ENCODE measurements at places on chromosomes 6 and 20. TPM values are rescaled to one million over a fixed set of nuclear protein-coding genes. Genes with fewer than 3 reads are reported as not detected.

GRCh38 chr20:23397961-23398360 is 23.3 kb downstream of the NAPB start:
- H3K4me3 ChIP-seq: no peak overlapping the region
- H3K4me1 ChIP-seq: peaks cover 9% of the 10 kb centered on the region
- H3K27me3 ChIP-seq: no peaks in the 10 kb centered on the region
- H3K36me3 ChIP-seq: peaks cover 43% of the 10 kb centered on the region
- DNase-seq: no peak

- H3K27me3 ChIP-seq: no peaks in the 10 kb centered on the region
- H3K4me3 ChIP-seq: no peak overlapping the region
- peaks cover 33% of the 10 kb centered on the region for H3K4me1 ChIP-seq
- no peak for DNase-seq
- no peak overlapping the region for H3K27ac ChIP-seq
Measured at GRCh38 chr6:145863988-145864616, 49.5 kb upstream of the FBXO30 start.

- H3K4me3 ChIP-seq: no peak overlapping the region
- no peak for DNase-seq
- H3K27ac ChIP-seq: no peak overlapping the region
- H3K4me1 ChIP-seq: no peaks in the 10 kb centered on the region
Measured at GRCh38 chr6:56992036-56992435, 37.1 kb downstream of the BEND6 start.

- peaks cover 20% of the 10 kb centered on the region for H3K4me1 ChIP-seq
- H3K27me3 ChIP-seq: no peaks in the 10 kb centered on the region
- H3K4me3 ChIP-seq: no peak overlapping the region
- no peak overlapping the region for H3K27ac ChIP-seq
Measured at GRCh38 chr6:32962213-32962826, 6.1 kb upstream of the BRD2 start.

The PPP1R3D gene
- polyA plus RNA-seq: 2.2 TPM

The ANKRD66 gene
- polyA plus RNA-seq: not detected

The TTBK1 gene
- polyA plus RNA-seq: not detected

Data from CD4-positive, CD25-positive, alpha-beta regulatory T cell (primary cell).